ENCODE measurements at places on chromosomes 1 and 21. TPM values are rescaled to one million over a fixed set of nuclear protein-coding genes. Genes with fewer than 3 reads are reported as not detected.

Gene ADPRS
- total RNA-seq = 43.1 TPM

Gene IL10
- not detected for total RNA-seq

Gene LIX1L
- total RNA-seq = 21.1 TPM

Gene HTR1D
- total RNA-seq = 0.28 TPM

Gene PCNT
- 40.8 TPM for total RNA-seq

Gene FMOD
- 11.4 TPM for total RNA-seq

Gene HCRTR1
- total RNA-seq = 4.6 TPM

Gene CAMSAP2
- 37.3 TPM for total RNA-seq

Gene FCRL6
- total RNA-seq = not detected

Gene ZNF695
- total RNA-seq = 2.7 TPM

Gene GCSAML
- not detected for total RNA-seq

Gene AMY1A
- not detected for total RNA-seq

Gene L1TD1
- not detected for total RNA-seq

Gene KIF26B
- 1.0 TPM for total RNA-seq

Gene KRTAP19-2
- not detected for total RNA-seq

Gene NOTCH2
- 12.8 TPM for total RNA-seq

Gene LRRC53
- not detected for total RNA-seq

Gene HMGB4
- total RNA-seq = not detected

Gene TAL1
- 84.5 TPM for total RNA-seq

Gene KCNE1
- total RNA-seq = 0.14 TPM

Gene CIART
- total RNA-seq = 0.33 TPM

Gene CFAP74
- total RNA-seq = not detected

Gene PRKAA2
- total RNA-seq = 3.2 TPM

Gene ERVH48-1
- 0.05 TPM for total RNA-seq

Gene OLFML2B
- total RNA-seq = 0.17 TPM

Gene ST6GALNAC3
- total RNA-seq = 44.9 TPM

Gene F13B
- total RNA-seq = not detected

Gene LAPTM5
- 39.9 TPM for total RNA-seq

Gene BCAN
- not detected for total RNA-seq

Gene CD1B
- total RNA-seq = not detected

Gene CFAP141
- total RNA-seq = not detected

Gene CAMK2N1
- total RNA-seq = 7.8 TPM

Gene HSD3B2
- total RNA-seq = not detected

Gene DHX9
- total RNA-seq = 166 TPM

Gene HAO2
- total RNA-seq = not detected
